ENCODE measurements at places on chromosomes 3 and 15.

DNA sequence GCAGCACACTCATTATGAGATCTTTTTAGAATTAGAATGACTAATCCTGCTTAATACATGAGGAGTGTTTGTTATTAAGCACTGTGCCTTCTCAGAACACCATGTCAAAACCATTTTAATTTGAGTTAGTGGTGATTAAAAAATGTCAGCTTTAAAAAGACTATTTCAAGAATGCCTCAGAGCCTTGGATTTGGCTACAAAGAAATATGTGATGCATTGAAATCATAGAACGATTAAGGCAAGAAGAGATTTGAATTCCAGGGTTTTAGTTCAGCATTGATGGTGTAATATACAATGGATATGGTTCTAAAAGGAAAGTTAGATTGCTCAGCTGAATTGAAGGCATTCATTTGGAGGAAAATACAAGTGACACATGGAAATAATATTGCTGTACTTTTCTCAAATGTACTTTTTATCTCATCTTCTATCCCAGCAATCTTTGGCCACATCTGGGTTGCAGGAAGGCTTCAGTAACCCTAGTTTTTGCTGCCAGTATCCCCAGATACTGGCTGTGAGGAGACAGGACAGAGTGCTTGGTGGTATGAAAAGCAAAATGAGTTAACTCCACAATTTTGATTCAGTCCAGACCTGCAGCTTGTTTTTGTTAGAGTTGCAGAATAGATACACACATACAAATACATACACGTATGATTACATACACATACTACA lies 303.8 kb downstream of the CLSTN2 start:
- peak; percentile 14 for DNase-seq

DNA sequence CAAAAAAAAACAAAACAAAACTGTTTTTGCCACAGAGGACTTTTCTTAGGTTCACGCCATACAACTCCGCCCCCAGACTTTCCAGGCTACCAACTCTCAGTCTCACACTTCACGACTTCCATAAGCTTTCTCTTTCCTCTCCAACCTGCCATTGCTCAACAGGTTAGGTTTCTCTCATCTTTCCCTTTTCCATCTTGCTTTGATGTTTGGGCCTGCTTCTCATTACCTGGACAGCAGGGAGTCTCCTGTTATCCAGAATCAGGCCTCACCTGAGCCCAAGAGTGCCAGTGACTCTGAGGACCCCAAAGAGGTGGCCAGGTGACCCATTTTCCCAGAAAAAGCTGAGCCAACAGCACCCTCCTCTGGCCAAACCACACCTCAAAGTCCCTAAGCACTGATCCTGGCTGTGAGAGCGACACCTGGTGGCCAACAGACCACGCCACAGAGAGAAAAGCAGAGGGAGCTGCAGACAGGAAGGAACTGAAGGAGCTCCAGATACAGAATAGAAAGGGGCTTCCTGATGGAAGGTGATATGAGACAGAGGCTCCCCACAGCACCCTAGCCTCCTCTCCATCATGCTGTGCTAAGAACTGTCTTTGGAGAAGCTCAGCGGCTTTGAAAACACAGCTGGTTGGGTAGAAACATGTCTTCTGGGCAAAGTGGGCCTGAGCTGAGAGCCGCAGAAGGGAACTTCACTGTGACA lies 4.0 kb downstream of the CCDC51 start:
- DNase-seq: peak; percentile 69

- DNase-seq: no peak
These were observed 165.9 kb downstream of the TPRG1 start for GRCh38 chr3:189337673-189338091.

DNA sequence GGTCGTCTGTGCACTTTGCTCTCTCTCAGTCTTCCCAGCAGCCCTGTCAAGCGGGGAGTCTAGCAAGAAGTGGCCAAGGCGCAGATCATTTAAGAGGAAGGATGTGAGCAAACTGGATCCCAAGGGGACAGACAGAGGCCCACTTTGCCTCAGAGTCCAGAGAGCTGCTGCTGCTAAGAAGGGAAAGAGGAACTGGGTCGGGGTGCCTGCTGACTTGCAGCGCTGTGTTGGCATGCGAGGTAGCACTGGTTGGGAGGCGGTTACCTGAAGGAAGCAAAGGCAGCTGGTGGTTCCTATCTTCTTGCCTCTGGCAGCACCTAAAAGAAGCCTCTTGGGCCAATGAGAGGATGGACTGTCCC lies 28.1 kb downstream of the SMAD3 start:
- DNase-seq: no peak

DNA sequence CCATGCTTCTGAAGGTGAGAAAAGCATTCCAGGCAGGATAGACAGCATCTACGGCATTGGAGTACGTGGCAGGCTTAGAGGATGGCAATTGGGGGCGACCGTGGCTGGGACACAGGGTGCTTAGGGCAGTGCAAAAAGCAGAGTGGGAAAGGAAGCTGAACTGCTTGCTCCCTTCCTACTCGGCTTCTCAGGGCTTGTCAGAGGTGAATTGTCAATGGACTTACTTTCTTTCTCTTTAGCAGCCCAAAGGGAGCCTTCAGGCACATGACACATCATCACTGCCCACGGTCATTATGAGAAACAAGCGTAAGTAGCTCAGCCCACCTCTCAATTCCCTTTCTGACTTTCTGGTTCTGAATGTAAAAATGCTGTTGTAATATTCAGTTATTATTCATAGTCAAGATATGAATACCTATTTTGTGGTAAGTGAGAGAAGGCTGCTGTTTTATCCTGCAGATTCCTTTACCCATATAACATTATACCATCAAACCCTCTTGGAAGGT lies 84.3 kb downstream of the KLHL25 start:
- DNase-seq: no peak

GRCh38 chr15:90058308-90058707 lies 44.0 kb downstream of the IDH2 start:
- no peak for DNase-seq

DNA sequence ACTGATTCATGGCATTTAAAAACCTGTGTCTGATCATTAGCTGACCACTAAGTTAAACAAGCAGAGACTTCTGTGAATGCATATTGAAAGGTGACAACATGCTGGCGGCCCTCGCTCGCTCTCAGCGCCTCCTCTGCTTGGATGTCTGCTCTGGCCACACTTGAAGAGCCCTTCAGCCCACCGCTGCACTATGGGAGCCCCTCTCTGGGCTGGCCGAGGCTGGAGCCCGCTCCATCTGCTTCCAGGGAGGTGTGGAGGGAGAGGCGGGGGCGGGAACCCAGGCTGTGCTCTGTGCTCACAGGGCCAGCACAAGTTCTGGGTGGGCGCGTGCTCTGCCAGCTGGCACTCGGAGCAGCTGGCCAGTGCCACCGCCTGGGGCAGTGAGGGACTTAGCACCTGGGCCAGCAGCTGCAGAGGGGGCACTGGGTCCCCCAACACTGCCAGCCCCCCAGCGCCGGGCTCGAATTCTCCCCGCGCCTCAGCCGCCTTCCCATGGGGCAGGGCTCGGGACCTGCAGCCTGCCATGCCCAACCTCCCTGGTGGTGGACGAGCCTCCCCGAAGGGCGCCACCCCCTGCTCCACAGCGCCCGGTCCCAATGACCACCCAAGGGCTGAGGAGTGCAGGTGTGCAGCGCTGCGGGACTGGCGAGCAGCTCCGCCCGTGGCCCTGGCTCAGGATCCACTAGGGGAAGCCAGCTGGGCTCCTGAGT lies 252.4 kb downstream of the ZIC4 start:
- DNase-seq: no peak

DNA sequence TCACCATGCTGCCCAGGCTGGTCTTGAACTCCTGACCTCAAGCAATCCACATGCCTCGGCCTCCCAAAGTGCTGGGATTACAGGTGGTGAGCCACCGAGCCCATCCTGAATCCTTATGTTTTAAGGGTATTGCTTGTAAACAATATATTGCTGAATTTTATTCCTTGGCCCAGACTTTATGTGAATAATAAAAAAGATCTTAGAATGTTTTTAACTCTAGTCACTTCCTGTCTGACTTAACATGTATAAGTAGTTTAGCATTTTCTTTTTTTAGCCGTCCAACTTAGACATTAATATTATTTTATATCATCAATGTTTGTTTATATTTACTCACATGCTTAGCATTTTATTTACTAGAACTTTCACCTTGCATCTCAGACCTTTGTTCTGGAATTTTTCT lies 9.2 kb upstream of the EIF2B5 start:
- DNase-seq: no peak

- DNase-seq: peak; percentile 35
These were observed 34.1 kb upstream of the LIMD1 start for GRCh38 chr3:45560281-45560971.

- DNase-seq: no peak
These were observed 525 bp downstream of the NPTN start for GRCh38 chr15:73632670-73633058.

- no peak for DNase-seq
These were observed 312.1 kb downstream of the SLC9A9 start for GRCh38 chr3:143535994-143536784.

GRCh38 chr3:49910409-49911123 lies 6.9 kb upstream of the MST1R start:
- no peak for DNase-seq

GRCh38 chr3:66665021-66665695 lies 164.3 kb upstream of the LRIG1 start:
- DNase-seq: no peak

- DNase-seq: no peak
These were observed 236.8 kb downstream of the TLE3 start for GRCh38 chr15:69860921-69861320.

- peak; percentile 83 for DNase-seq
These were observed 168.8 kb upstream of the TTC14 start for GRCh38 chr3:180433152-180433551.

DNA sequence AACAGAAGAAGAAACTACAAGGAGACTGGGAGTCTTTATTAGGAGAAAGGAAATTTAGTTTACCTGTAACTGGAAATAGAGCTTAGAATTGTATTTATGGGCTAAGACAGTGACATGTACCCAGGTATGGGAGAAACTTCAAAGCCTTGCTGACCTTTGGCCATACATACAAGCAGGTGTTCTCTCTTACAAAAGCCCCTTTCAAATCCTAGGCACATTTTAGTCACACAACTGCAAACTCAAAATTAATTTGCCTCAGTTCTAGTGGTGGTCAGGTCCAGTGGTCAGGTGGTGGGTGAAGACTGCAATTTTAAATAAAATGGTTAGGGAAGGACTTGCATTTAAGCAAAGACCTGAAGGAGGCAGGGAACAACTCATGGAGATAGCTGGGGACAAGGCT lies 30.4 kb downstream of the GATM start:
- DNase-seq: no peak

DNA sequence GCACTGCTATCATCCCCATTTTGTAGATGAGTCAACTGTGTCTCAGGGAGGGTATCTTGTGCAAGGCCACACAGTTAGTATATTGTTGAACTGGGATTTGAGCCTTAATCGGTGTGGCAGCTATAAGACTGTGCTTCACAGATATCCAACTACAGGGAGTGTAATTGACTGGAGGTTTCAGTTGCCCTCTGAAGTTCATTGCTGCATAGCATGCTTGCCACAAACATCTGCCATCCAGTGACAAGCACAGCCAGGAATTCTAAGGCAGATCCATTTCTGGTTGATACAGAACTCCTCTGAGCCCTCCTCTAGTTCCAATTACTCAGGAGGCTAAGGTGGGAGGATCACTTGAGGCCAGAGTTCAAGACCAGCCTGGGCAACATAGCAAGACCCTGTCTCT lies 16.4 kb downstream of the FSD2 start:
- peak; percentile 6 for DNase-seq

GRCh38 chr3:131669600-131669999 lies 166.8 kb upstream of the MRPL3 start:
- no peak for DNase-seq

DNA sequence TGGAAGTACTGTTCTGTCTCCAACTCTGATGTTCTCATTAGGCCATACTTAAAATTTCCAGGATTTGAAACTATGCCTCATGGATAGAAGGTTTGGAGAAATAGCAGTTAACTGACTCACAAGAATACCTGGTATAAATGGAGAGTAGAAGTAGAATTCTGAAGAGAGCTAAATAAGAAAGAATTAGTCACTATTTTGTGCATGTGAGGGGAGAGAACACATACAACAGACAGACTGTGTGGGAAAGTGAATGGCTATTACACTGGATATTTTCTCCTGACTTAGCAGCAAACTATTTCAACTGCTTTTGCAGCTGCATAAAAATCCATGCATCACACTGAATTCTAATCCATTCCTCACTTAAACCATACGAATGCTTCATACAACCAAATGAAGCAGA lies 71.3 kb downstream of the C3orf70 start:
- no peak for DNase-seq

GRCh38 chr3:181921220-181921619 lies 209.5 kb downstream of the SOX2 start:
- DNase-seq: no peak

GRCh38 chr3:195794708-195795107 lies 17.0 kb downstream of the MUC4 start:
- DNase-seq: no peak

GRCh38 chr15:78308422-78309032 lies 9.1 kb upstream of the SKIC8 start:
- DNase-seq: peak; percentile 52

DNA sequence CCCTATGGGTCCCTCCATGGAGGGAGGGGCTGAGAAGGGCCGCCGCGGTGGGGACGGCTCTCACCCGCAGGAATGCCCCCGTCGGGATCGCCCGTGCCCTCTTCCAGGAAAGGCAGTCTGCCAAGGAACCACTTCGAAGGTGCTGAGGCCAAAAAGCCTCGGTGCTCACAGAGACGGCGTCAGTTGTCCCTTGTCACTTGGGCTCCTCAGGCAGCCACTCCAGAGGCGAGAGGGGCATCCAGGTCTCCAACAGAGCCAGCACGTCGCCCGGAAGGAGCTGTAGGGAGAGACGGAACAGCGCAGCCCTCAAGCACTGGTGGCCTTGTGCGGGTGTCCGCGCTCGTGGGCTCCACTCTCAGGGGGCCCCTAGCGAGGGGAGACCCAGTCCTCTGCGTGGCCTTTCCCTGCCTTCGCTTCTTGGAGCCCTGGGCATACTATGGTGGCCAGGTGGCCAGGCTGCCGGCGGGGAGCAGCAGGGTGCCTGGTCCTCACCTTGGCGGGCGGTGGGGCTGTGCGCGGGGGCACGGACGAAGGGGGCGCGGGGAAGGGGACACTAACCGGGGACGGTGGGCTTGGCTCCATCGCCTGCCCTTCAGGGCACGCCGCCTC lies 994 bp downstream of the MESP1 start:
- DNase-seq: no peak

DNA sequence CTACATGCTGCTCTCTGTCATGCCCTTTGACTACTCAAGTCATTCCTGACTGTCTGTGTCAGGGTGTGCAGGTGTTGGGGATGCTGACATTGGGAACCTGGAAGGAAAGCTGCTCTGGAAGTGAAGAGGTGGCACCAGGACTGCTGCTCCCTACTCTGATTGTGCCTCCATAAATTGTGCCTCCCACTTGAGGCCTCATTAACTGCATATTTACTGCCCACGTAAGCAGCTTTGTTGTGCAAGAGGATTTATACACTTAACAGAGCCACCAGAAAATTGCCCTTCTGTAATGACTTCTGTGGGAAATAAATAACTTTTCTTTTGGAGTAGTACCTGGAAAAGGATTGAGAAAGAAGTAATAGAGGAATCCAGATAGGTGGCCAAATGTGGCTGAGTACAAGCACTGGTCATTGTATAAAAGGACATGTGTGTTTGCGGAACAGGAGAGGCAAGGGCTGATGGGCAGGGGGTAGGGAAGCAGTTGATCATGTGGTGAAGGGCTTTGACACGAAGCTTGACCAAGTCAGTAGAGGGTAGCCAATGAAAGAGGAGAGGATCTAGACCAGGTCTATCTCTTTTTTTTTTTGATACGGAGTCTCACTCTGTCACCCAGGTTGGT lies 24.8 kb downstream of the IL20RB start:
- DNase-seq: peak; percentile 79

GRCh38 chr3:140088058-140088457 lies 153.1 kb downstream of the CLSTN2 start:
- DNase-seq: no peak
